ENCODE measurements at places on chromosomes 16 and 17.

DNA sequence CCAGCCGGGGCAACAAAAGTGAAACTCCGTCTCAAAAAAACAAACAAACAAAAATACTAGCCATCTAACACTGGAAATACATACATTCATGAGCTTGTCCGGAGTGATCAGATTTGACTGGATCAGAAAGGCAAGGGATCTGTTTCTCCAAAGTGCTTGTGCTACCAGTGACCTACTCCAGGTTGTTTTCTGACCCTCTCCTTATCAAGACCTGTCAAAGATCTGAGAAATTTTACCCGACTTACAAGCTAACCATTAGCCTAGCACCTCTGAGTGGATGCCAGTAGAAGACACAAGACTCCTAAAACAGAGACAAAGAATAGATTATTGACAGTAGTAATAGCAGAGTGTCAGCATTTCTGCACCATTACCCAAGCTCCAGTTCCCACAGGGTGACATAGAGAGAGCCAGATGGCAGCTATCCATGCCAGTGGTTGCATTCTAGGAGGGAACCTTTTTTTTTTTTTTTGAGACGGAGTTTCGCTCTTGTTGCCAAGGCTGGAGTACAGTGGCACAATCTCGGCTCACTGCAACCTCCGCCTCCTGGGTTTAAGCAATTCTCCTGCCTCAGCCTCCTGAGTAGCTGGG, 9.8 kb downstream of the ASPA start:
- no peak for DNase-seq

DNA sequence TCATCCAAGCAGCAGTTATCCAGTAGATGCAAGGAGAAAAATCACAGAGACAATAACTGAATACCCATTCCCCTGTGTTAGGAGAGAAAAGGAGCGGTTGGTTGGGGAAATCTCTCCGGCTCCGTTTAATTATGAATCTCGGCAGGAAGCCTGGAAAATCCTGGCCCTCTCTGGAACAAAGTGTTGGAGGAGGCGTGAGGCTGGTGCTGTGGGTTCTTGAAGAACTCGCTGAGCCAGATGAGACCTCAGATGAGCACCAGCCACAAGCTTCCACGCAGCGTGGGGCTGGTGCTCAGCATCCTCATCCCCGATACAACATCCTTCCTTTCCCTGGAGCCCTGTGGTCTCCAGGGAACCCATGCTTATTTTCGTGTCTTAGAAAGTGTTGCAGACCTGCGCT, 39.7 kb downstream of the CACNG4 start:
- DNase-seq, result no peak

- DNase-seq, result no peak
Observed at GRCh38 chr17:31834448-31834847, 24.6 kb downstream of the COPRS start.

- DNase-seq, result no peak
Observed at GRCh38 chr16:23539984-23540816, 16.9 kb downstream of the EARS2 start.

DNA sequence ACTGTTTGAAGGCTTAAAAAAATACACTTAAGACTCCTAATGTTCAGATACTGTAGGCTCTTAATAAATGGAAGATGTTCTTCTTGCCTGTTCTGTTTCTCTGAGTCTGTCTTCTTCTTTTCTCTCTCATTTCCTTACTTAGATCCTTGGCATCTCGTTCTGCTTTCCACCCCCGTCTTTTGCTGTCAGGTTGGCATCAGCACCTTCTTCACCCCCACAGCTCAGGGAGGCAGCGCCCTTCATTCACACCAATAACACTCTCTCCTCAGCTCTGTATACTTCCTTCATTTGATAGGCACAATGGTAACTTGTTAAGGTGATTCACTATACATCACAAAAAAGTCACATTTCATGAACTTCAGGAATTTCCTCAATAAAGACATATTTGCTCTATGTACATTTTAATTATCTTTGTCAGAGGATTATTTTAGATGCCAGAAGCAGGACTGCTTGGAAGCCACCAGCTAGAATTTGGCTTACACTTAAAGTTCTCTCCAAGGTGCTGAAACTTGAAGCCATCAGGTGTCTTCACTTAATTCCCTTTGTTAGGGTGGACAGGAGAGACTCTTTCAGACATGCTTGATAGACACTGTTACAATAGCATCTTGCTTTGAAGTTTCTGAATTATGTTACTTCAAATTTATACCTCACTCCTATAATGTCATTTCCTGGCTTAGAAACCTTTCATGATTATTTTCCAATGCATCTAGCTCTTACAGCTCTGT, 670.1 kb upstream of the C16orf82 start:
- DNase-seq, result no peak

DNA sequence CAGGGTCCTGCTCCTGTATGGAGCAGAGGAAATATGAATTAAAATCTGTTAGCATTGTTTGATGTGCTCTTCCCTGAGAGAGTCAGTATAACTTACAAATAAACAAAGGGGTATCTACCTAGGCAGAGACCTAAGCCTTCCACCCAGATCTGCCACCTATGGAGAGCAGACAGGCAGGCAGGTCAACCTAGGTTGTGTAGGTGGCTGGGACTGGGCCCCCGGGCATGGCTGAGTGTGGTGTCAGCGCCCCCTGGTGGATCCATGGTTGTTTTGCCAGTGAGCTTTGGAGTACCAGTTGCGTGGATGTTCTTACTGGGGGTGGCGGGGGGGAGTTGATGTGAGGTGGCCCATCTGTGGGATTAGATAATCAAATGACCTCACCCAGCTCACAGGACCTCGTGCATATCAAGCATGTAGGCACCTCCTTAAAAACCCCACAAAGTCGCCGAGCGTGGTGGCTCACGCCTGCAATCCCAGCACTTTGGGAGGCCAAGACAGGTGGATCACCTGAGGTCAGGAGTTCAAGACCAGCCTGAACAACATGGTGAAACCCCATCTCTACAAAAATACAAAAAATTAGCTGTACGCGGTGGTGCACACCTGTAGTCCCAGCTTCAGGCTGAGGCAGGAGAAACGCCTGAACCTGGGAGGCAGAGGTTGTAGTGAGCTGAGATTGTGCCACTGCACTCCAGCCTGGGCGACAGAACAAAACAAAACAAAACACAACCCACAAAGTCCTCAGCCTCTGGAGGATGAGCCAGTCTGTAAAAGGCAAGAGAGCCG, 17.6 kb downstream of the DUS2 start:
- peak; percentile 83 for DNase-seq

DNA sequence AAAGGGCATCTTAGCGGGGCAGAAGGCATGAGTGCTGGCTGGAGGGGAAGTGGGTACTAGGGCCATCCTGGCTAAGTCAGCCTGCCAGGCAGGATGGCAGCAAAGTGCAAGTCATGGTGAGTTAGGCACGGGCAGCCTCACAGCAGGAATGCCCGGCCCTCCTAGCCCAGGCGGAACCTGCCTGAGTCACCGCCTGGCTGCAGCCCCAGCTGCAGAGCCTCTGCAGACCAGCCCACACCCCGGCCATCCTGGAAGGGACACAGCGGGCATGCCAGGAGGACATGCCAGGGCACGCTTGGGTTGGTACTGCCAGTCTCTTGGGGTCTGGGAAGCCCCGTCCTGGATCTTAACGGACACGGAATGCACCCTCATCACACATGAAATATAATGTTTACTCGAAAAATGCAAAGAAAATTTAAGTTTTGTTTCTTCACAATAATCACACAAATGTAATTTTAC, 5.0 kb upstream of the ALDH3A1 start:
- no peak for DNase-seq

- peak; percentile 50 for DNase-seq
Observed at GRCh38 chr17:28744972-28745785, 1.4 kb downstream of the TRAF4 start.

Measured in BE2C (cell line).